ENCODE measurements at places on chromosomes 1 and 21.

DNA sequence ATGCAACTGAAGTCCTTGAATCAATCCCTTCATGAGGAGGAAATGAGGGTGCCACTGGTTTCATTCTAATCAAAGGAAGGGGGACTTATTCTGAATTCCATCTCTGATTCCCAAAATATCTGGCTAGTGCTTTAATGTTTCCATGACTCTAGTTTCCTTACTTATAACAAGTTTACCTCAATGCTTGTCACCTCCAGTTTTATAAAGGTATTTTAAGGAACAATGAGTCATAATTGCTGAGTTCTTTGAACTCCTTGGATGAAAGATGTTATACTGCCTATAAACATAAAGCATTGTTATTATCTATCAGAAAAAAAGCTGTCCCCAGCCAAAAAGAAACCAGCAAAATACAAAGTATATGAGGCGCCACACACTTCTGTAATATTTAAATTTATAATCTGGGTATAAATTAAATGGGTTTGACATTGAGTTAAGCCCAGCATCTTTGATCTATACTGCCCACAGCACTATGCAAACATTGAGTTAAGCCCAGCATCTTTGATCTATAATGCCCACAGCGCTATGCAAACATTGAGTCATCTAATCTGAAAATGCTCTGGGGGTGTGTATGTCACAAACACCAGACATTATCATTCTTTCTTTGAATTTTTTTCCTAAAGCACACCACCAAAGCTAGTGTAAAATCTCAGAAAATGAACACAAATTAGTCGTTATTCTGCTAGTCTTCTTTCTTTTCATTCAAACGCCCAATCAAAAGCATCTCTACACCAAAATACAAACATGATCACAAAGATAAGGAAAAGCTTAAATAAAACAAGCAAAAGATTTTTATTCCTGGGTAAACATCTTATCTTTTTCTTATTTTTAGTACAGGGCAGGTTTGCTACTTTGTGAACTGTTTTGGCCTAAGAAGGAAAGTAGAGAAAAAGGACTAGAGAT lies 11.5 kb upstream of the CXADR start:
- DNase-seq, result no peak

- no peak for DNase-seq
These were observed 56.3 kb downstream of the DPH5 start for GRCh38 chr1:100969327-100969726.

DNA sequence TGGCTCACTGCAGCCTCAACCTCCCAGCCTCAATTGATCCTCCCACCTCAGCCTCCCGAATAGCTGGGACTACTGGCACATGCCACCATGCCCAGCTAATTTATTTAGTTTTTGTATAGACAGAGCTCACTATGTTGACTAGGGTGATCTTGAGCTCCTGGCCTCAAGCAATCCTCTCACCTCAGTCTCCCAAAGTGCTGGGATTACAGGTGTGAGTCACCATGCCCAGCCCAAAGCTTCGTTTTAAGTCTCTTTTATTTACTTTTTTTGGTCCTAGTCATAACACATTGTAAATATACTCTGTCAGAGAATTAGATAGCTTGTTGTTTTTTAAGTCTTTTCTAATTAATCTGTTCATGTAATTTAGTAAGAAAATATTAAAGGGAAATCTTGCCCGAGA lies 42.8 kb downstream of the KCNK1 start:
- no peak for DNase-seq

GRCh38 chr1:36134505-36135329 lies 9.7 kb upstream of the COL8A2 start:
- peak; percentile 85 for DNase-seq

- peak; percentile 95 for DNase-seq
These were observed 17.9 kb downstream of the CSRP1 start for GRCh38 chr1:201488830-201489589.

DNA sequence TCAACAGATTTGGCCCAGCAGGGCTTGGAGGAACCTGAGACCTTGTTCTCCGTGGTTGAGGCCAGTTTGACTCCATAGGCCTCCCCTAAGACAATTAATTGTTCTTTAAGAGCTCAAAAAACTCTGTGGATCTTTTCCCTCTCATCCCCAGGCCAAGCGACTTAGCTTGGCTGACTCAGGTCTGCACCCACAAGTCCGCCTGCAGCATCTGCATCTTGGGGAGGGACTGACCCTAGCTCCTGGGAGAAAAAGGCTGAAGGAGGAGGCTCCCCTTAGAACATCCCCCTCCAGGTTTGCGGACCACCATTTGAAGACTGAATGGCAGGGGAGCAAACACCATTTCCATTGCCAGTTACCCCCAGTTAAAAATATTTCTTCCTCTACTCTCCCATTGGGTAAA lies 1.5 kb upstream of the HES2 start:
- DNase-seq, result no peak

GRCh38 chr1:183881387-183882131 lies 76.6 kb downstream of the RGL1 start:
- peak; percentile 90 for DNase-seq

GRCh38 chr1:186078245-186078644 lies 296.8 kb downstream of the TPR start:
- DNase-seq, result no peak

GRCh38 chr1:246815693-246816270 lies 91.6 kb downstream of the SCCPDH start:
- no peak for DNase-seq

DNA sequence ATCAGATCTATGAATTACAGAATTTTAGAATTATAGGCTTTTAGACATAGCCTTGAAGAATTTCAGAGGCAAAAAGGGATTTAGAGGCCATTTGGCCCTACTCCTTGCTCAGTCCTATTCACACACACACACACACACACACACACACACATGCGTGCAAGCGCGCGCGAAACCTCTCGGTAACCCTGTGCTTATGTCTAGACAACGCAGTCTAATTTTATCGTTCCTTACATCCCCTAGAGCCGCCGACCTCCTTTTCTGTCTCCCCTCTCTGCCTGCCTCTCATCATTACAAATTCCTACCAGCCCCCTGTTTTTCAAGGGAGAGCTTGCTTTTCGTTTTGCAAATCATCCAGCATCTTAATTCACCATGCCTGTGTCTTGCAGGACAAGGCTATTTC lies 252.1 kb downstream of the FOXD2 start:
- no peak for DNase-seq

- no peak for DNase-seq
These were observed 8.9 kb downstream of the CAPZA1 start for GRCh38 chr1:112628516-112628915.

DNA sequence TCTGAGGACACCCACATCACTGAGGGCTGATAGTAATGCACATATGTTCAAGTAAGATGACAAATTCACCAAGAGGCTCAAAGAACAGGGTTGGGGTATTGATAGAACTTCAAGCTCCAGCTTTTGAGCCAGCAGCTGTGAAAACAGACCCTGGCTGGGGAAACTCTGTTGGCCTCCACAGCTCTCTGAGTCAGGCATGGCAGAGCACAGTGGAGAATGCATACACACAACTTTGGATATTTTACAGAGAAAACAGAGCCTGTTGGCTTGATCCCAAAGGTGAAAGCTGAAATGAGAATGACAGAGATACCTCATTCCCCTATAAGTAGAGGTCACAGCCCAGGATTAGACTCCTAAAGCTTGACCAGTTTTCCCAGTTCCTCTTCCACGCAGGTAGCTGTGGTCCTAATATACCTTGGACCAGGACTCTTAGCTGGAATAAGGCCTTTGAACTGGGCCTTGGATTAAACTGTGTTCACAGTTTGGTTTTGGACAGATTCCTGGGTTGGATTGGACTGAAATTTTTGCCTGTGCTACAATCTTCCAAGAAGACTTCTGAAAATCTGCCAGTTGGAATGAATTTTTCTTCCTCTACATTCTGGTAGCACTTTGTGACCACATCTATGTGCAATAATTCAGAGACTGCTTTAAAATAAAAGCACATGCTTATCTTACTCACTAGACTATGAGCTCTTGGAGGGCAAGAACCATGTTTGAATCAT lies 101.6 kb upstream of the HMGB4 start:
- peak; percentile 82 for DNase-seq

- DNase-seq, result no peak
These were observed 216.2 kb downstream of the SEC16B start for GRCh38 chr1:177753655-177754054.

DNA sequence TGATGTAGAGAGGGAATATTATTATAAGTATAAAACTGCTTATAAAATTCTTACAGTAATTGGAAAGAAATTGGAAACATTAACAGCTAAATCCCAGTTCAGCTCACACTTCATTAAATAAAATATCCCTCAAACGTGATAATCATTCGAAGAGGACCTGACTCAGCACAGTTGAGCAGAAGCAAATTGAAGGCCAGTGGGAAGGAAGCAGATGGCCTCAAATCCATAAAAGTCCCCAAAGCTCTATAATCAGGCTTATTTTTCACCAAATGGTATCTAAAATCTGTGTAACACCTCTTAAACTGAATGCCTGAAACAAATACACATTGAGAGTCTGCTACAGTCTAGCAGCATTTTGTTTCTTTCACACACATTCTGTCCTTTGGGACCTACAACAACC lies 106.8 kb downstream of the TENT5C start:
- no peak for DNase-seq

DNA sequence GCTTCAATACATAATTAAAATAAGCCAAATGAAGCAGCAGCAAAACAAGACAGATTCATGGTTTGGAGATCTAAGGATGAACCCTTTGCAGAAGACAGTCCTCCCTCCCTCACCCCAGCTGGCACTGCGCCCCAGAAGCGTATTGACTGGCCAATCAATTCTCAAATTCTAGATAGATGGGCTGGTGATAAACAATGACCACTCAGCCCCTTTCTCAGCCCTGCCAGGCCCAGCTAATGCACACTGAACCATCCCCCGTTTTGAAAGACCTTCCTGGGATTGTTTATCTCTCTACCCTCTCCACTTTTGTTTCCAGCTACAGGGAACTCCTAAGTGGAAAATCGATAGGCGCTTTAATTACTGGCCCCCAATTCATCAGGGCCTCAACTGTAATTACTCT lies 29.0 kb downstream of the TNR start:
- no peak for DNase-seq

DNA sequence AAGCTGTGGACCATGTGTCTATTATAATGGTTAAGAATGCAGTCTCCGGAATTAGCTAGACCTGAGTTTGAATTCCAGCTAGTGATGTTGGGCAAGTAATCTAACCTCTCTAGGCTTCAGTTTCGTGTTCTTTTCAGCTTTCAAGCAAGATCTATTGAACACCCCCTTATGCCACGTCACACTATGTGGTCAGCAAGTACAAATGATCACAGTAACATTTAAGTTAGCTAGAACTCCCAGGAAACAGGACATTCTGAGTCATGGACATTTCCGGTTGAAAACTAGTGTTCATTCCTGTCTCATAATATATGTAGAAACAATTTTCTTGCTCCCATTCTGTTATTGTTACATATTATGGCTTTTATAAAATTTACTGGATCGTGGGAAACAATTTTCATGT lies 34.0 kb upstream of the NHLH2 start:
- DNase-seq, result peak; percentile 29

DNA sequence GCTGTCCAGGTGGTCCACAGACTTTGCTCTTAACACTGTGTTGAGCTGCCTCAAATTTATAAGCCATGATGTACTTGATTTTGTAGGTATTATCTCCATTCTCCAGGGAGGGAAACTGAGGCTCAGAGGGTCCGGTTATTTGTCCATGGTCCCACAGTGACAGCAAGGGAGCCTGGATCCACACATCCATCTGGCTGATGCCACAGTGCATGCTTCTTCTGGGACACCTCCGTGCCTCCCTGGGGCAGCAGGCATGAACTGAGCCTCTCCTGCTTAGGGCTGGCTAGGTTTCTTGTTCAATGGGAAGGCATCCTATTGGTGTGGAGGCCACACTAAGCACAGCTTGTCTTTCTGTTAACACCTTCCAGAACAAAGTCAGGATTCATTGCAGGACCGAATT lies 317.3 kb downstream of the AJAP1 start:
- DNase-seq, result no peak

- DNase-seq, result no peak
These were observed 50.5 kb downstream of the RASSF5 start for GRCh38 chr1:206557636-206558473.

GRCh38 chr1:174877208-174877673 lies 122.5 kb upstream of the CACYBP start:
- DNase-seq, result no peak

DNA sequence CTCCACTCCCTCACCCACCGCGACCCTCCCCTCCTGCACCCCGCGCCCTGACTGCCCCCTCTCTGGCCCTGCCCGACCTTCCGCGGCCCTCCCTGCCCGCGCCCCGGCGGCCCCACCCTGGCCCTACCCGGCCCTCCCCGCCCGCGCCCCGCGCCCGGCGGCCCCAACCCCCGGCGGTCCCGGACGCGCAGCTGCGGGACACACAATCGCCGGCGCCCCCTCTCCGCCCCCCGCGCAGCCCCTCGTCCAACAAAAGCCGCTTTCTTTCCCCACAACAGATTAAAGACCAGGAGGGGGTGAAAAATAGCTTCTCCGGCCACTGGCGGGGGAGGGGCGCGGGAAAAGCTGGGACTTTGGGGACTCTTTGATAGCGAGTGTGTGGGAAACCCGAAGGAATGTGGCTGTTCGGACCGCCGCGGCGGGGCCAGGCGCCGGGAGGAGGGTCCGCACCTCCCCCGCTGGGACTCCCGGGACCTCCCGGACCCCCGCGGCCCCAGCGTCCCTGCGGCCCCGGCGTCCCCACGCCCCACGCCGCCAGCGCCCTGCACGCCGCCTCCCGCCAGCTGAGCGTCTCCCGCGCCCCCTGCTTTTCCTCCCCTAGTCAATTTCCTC lies 8.8 kb upstream of the ID3 start:
- DNase-seq, result peak; percentile 56

DNA sequence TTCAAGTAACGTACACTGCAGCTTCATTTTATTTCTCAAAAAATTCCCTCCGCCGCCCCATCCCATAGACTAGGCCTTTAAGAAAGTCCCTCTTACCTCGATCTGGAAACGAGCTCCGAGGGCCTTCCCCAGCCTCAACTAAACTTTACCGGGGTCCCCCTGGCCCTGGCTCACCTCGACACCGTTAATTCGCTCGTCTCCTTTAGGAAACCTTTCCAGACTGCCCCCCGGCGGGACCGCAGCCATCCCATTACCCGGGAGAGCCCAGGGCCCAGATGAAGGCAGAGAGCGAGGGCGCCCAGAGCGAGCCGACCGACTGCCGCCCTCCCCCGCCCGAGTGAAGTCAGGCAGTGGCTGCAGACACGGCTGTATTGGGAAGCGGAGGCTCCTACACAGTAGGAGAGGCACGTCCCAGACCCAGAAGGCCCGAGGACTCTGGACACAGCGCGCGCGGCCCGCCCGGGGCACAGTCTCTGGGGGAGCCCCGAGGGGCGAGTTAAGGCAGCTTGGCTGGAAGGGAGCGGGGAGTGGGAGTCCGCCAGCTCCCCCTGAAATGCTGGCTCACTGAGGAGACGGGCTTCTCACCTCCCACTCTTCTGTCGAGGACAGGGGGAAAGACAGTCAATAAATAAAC lies 14.6 kb downstream of the SEMA6C start:
- peak; percentile 11 for DNase-seq

DNA sequence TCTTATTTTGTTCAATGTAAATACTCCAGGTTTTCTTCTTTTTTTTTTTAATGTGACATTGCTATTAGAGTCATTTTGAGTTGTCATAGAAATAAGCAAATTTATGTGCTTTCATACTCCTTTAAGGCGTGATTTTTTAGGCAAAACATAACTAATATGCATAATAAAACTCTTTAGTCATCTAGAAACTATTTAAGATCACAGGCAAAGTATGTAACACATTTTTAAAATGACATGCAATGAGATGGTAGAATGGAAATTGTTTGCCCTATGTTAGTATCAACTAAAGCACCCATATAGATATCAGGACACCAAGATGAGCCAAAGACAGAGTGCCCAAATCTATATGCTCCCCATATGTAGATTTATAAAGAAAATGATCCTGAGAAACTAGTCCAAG lies 41.5 kb upstream of the SGIP1 start:
- DNase-seq, result peak; percentile 69

Measured in fibroblast of skin of scalp (primary cell).